ENCODE measurements at places on chromosomes 3 and 15. TPM values are rescaled to one million over a fixed set of nuclear protein-coding genes. Genes with fewer than 3 reads are reported as not detected.

- DNase-seq, result peak; percentile 69
These were observed 139.1 kb downstream of the DNAJB8 start for GRCh38 chr3:128327606-128328031.

The ABHD17C gene
- 4.4 TPM for total RNA-seq

GRCh38 chr15:69661446-69661845 lies 208.8 kb downstream of the RPLP1 start:
- DNase-seq, result peak; percentile 47

GRCh38 chr3:129039271-129040038 lies 21.1 kb upstream of the GP9 start:
- DNase-seq, result peak; percentile 80

Measured in posterior vena cava (tissue), 2 donors.